ENCODE measurements at places on chromosomes 7 and 10.

DNA sequence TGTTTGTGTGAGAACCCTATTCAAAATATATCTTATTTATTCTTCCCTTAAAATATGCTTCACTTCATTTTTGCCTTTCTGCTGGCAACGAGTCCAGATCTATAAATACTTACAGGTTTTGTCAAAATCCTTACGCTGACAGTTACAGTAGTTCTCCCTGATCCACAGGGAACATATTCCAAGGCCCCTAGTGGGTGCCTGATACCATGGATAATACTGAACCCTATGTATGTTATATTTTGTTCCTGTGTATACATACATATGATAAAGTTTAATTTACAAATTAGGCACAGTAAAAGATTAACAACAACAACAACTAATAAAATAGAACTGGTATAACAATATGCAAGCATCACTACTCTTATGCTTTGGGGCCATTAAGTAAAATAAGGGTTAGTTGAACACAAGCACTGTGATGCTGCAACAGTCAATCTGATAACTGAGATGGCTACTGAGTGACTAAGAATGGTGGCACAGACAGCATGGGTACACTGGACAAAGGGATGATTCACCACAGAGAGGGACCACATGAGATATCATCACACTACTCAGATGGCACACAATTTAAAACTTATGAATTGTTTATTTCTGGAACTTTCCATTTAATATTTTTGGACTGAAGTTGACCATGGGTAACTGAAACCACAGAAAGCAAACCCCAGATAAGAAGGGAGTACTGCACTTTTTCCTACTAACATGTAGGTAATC lies 29.4 kb upstream of the PCGF5 start:
- DNase-seq = no peak

- DNase-seq = no peak
These were observed 473 bp downstream of the ADCK2 start for GRCh38 chr7:140673063-140673773.

- DNase-seq = no peak
These were observed 185.2 kb upstream of the PITRM1 start for GRCh38 chr10:3357737-3358136.

GRCh38 chr7:124570558-124570957 lies 195.0 kb downstream of the GPR37 start:
- no peak for DNase-seq

DNA sequence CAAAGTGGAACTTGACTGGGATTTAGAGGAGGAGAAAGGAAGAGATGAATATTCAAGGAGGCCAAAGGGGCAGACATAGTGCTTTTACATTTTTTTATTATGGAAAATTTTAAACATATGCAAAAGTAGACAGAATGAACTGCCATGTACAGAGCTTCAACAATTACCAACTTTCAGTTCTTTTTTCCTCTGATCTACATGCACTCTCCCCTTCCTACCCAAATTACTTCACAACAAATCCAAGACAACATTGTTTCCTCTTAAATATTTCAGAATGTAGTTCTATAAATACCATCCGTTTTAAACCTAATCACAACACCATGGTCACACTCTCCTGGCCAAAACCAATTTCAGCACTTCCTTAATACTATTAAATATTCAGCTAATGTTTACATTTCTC lies 83.5 kb upstream of the FZD1 start:
- DNase-seq = no peak

GRCh38 chr7:123643495-123644441 lies 11.9 kb upstream of the LMOD2 start:
- no peak for DNase-seq

DNA sequence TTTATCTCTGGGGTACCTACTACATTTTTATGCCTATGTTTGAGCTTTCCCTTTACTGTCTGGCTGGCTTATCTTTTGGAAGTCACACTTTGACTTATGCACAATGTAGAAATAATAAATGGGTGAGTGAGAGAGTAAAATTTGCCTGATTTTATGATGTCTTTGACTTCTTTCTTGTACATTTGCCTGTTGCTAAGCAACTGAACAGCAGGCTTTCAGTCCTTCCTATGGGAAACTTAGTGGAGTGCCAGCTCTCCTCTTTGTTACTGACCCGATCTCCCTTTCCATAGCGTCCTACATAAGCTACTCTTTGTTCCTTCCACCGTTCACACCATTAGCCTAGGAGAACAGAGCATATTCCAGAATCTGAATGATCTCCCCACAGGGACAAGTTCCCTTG lies 4.2 kb downstream of the TAS2R60 start:
- no peak for DNase-seq

DNA sequence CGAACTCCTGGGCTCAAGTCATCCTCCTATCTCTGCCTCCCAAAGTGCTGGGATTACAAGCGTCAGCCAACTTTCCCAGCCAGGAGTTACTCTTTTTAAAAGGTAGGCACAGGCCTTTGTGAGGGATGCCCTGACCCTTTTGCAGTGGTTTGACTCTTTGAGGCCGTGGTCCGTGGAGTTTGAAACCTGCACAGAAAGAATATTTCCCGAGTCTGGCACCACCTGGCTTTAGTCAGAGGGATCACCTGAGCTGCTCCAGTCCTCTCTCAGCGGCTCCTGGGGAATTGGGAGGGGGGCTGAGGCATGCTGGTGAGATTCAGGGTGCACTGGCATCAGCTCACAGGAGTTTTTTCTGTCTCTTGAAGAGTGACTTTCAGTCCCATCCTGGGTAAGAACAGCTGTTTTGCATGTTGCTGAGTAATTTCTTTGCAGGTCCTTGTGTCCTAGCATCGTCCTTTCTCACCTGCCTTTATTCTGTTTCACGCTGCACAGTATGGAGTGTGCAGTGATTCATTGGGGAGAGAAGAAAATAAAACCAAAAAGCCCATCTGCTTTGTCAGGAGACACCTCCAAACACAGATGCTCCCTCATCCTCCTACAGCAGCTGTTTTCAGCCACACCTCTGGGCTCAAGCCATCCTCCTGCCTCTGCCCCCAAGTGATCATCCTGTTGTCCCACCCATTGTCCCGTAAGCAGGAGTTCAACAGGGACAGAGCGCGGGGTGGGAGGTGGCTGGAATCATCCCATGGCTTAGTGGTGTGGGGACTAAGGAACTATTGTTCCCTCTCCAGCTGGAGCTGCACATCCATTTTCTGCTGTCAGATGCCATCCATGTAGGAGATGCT lies 284.7 kb downstream of the CAMK1D start:
- no peak for DNase-seq

DNA sequence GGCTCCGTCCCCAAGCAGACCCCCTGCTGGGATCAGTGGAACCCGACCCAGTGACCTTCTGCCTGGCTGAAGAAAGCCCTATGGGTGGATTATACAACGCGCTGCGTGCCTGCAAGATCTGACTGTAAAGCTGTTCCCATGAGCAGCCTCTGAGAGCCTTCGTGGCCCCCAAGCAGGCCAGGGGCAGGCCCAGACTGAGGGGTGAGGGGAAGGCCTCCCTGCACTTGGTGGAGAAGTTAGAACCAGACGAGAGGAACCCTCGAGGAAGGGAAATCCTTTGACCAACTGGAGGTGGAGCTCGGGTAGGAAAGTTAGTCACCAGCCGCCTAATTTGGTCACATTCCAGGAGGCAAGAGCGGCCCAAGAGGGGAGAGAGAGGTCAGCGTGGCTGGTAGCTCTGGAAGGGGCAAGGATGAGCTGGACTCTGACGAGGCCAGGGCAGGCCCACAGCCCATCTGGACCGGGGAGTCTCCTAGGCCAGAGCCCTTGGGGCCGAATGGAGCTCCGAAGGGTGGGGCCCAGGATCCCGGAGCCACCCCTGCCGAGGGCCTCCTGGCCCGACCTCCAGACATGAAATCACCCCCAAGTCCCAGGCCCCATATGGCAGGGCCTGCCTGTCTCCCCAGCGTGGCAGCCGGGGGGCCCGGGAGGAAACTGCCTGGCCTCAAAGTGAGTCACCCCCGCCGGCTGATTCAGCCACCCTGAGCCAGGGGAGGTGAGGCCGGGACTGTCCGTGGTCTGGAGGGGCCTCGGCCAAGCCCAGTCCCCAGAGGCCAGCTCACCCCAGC lies 23.3 kb upstream of the PDGFA start:
- DNase-seq = no peak

DNA sequence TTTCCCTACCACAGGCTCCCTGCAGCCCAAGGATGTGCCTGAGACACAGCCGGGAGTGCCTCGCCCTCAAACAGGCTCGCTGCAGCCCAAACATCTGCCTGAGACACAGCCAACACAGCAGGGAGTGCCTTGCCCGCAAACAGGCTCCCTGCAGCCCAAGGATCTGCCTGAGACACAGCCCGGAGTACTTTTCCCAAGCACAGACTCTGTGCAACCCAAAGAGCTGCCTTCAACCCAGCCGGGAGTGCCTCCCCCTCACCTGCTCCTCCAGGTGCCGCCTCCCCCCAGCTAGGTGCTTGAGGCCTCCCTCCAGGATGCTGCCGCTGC lies 42.9 kb downstream of the ANTXRL start:
- DNase-seq = no peak

DNA sequence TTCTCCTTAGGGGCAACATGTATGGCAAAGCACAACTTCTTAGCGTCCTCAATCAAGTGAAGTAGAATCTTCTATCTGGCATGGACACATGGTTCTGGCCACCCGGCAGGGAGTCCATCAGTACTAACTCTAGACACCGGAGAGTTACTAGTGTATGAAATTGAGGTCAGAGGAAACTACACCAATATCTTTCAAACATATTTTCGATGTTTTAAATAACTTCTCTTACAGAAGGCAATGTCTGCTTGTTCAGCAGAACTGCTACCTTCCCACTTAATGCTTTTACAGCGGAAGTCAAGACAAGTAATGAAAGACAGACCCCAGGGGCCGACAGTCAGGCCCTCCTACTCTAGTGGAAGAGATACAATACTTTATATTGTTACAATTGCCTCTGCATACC lies 89.9 kb downstream of the RNF216 start:
- no peak for DNase-seq

GRCh38 chr10:33005322-33006301 lies 47.6 kb upstream of the ITGB1 start:
- no peak for DNase-seq

- no peak for DNase-seq
These were observed 85.8 kb downstream of the PAXIP1 start for GRCh38 chr7:154916856-154917807.

DNA sequence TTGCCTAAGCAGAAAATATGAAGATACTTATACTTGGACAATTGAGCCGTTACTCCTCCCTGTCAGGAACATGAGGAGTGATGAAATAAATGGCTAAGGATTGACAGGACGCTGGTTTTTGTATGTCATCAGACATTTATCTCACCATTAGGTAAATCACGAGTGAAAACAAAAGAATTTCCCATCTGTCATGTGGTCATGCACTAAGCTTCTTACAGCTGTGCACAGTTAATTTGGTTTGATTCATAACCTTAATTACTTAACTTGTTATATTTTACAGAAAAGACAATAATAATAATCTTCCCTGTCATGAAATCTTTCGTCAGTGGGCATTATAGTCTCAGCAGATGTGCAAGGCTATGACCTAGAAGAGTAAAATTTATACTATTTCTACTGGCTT lies 266.5 kb downstream of the HGF start:
- no peak for DNase-seq

DNA sequence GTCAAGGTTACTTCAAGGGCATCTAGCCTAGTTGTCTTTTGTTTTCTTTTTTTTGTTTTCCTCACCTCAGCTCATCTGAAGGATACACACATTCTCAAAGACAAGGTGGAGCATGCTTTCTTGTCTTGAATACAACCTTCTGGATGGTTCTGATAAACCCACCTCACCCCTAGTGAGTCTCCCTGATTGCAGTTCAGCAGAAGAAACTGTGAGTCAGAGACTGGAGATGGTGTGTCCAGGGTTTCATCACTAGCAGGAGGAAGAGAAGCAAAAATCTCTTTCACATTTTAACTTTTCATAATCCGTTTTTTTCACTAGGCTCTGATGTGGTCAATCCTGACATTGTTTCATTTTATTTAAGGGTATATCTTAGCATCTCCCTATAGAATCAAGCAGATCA lies 143.0 kb upstream of the NRBF2 start:
- no peak for DNase-seq

GRCh38 chr10:61332581-61332980 lies 120.6 kb downstream of the TMEM26 start:
- DNase-seq = no peak

DNA sequence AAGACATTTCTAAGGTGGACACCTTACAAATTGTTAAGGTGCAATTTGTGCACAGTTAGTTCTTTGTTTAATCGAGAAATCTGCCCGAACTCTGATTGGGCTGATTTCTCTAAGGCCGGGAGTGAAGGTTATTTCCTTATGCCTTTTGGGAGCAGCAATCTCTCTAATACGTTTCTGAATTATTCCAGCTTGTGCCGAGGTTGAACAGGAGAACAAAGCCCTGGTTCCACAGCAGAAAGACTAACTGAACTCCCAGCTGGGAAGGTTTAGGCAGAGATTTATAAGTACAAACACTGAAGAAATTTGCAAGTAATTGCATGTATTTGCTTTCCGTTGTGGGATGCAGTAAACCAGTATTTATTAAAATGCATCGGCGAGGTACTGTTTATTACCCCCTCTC lies 116.8 kb downstream of the GLI3 start:
- no peak for DNase-seq

DNA sequence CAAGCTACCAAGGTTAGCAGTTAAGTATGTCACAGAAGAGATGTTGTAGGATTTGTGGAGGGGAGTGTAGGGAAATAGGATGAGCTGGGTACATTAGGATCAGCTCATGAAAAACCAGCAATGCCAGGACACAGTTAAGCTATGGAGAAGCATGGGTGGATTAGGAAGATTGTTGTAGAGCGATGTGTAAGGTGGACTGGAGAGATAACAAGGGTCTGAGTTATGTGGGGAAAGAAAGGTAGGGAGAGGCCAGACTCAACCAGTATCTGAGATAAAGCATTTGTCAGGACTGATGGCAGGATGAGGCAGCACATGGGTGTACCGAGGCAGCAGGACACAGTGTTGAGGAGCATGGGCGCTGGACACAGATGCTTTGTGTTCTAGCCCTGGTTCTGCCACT lies 85.4 kb upstream of the PRR15 start:
- no peak for DNase-seq

DNA sequence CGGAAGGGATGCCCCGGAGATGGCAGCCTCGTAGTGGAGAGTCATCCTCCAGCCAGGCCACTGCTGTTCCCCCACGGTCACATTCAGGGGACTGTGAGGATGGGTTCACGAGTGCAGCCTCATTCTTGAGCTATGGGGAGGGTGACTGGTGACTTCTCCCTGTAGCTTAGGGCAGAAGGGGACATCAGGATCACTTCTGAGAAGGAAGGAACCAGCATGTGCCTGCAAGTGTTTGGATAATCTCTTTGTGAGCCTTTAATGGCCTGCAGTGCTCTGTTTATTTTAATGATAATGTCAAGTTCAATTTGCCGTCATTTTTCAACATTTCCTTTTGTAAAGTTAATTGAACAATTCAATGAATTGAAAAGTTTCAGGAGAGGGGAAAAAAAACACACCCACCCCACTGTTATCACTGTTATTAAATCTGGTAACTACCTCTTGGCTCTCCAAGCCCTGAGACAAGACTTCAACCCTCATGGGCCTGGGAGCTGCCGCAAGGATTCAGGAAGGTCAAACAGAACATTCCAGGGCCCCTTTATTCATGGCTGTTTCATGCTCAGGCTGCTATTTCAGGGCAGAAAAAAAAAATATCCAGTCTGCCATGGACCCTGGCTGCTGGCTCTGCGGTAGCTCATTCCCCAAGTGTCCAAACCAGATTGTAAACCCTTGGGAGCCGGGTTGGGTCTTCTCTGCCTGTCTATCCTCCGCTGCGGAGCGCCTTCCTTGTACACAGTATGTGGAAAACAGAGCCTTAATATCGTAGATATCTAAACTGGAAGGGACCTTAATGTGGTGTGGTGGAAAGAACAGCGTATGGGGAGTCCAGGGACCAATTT lies 100.4 kb downstream of the CDH23 start:
- DNase-seq = no peak
